ENCODE measurements at places on chromosomes 11 and 22. TPM values are rescaled to one million over a fixed set of nuclear protein-coding genes. Genes with fewer than 3 reads are reported as not detected.

The KRTAP5-9 gene
- polyA plus RNA-seq = not detected

The MMP7 gene
- not detected for polyA plus RNA-seq

The LIF gene
- polyA plus RNA-seq = not detected

GRCh38 chr22:44353041-44353440, 40.3 kb upstream of the SHISAL1 start:
- DNase-seq = no peak

The TMPRSS6 gene
- polyA plus RNA-seq = not detected

The LRRC10B gene
- not detected for polyA plus RNA-seq

- DNase-seq = no peak
Measured at GRCh38 chr11:36447947-36448346, 62.1 kb downstream of the TRAF6 start.

The INS gene
- not detected for polyA plus RNA-seq

GRCh38 chr11:1536065-1536843, 35.8 kb downstream of the DUSP8 start:
- no peak for DNase-seq

The SCGB1A1 gene
- not detected for polyA plus RNA-seq

GRCh38 chr11:13972043-13972910, 9.8 kb downstream of the SPON1 start:
- DNase-seq = no peak

DNA sequence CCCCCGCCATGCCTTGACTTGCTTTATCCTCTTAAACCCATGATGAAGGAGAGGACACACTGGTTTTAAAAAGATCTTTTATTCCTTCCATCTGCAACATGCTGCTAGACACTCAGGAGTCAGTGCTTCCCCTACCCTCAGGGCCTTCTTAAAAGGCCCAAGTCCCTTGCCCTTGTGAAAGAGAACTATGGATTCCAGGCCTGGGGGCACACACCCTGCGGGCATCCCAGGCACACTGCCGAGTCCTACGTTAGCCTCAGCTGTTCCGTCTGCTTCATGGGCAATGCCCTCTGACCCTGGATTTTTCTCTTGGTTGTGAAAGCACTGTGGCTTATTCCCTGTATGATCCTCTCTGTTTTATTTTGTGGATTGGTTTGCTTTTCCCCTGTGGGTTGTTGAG, 35.1 kb upstream of the RAB1B start:
- DNase-seq = no peak

- DNase-seq = peak; percentile 42
Measured at GRCh38 chr11:67356864-67357561, 3.7 kb upstream of the POLD4 start.

- DNase-seq = no peak
Measured at GRCh38 chr11:79054636-79055035, 386.2 kb downstream of the TENM4 start.

- no peak for DNase-seq
Measured at GRCh38 chr22:39684702-39685281, 114.2 kb downstream of the CACNA1I start.

The OR10D3 gene
- polyA plus RNA-seq = not detected

GRCh38 chr11:14577835-14578529, 57.8 kb upstream of the PSMA1 start:
- no peak for DNase-seq

DNA sequence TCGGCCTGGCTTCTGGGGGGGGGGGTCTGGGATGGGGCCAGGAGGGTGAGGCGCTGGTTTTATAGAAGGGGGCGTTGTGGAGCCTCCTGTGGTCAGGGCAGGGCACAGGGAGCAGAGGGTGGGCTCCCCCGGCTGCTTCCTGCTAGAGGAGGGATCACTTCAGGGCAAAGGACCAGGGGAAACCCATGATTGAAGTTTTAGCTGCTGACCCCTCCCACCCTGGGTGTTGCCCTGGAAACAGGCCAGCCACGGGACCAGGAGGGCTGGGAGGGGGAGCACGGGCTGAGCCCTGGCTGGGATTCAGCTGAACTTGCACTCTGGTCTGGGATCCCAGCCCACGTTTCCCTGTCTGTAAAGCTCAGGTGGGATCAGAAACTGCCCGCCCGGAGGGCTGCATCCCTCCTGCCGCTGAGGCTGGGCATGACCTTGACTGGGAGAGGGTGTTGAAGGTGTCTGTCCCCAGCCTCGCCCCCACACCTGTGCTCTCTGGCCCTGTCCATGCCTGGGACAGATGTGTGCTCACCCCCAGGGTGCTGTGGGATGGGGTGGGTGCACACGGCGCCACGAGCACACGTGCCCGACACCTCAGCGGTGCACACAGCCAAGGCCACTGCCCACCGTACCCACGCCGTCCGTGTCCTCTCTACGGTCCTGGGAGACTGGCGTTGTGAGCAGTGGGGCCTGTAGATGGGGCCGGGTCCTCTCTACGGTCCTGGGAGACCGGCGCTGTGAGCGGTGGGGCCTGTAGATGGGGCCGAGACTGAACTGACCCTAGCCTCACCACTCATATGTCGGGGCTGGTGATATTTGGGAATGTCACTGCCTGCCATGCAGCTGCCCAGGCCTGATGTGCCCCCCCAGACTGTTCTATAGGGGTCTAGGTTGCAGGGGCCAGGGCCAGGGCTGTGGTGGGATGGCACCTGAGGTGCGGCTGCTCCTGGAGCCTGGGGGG, 2.3 kb downstream of the TSPAN4 start:
- no peak for DNase-seq

DNA sequence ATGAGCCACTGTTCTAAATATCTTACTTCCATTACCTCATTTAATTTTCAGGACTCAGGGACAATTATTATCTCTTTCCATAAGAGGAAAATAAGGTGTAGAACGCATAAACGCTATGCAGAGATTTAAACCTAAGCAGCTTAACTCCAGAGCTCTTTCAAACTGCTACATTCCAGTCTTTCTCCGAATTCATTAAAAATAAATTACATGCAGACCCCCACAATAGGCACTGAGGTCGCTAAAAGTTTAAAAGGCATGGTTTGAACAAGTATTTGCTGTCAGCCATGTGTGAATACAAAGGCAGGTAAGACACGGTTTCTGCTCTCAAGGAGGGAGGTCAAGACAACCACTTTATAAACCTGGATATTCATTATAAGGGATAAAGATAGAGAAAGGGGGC, 983 bp downstream of the NARS2 start:
- DNase-seq = no peak

DNA sequence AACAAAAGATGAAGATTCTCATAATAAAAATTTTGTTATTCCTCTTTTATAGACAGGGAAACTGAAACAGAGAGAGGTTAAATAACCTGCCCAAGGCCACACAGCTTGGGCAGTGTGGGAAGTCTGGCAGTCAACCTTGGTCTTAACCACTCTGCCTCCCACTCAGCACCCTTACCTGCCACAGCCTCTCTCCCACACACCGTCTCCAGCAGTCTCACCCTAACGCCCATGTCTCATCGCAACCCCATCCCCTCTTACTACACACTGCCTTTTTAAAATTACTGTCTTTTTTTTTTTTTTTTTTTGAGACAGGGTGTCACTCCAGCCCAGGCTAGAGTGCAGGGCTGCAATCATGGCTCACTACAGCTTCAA, 25.0 kb downstream of the ARRB1 start:
- DNase-seq = no peak

The SPDYC gene
- not detected for polyA plus RNA-seq

GRCh38 chr22:29374401-29374800, 14.0 kb downstream of the AP1B1 start:
- no peak for DNase-seq

All from naive thymus-derived CD4-positive, alpha-beta T cell (primary cell).